Non-pigmented ciliary epithelial cell (primary cell): ENCODE measurements at places on chromosomes 1 and 21.

GRCh38 chr21:45130324-45130774 lies 56.0 kb downstream of the ADARB1 start:
- peak; percentile 40 for DNase-seq

DNA sequence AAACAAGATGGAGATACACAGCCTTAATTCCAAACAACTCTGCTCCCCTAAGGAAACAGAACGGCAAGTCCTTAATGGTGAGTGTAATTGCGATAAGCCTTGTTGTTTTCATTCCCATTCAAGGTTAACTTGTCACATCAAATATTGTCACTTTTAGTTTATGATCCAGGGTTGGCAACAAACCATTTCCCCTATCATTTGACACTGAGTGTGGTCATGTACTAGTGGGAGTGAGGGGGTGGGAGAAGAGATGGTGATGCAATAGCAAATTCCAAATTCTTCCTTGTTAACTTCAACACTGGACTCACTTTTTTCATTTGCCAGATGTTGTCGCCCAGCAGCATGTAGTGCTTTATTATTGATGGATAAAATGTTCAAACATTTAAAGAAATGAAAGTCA lies 140.4 kb downstream of the ZNF326 start:
- DNase-seq, result no peak

DNA sequence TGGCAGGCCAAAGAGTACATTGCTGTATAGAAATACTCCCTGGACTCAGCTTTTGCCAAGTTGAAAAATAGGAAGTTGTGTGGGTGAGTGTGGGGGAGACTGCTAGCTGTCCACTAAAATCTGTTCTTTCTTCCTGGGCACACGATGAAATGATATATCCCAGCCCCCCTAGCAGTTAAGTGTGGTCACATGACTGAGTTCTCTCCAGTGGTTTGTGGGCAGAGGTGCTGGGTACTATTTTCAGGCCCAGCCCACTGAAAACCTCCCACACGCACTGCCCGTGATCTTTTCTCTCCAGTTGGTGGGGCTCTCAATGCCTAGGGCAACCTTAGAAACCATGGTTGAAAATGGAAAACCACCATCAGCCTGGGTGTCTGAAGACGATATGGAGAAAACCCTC lies 119.7 kb upstream of the LMO4 start:
- DNase-seq, result no peak

GRCh38 chr1:192901500-192901899 lies 92.7 kb downstream of the RGS2 start:
- no peak for DNase-seq

DNA sequence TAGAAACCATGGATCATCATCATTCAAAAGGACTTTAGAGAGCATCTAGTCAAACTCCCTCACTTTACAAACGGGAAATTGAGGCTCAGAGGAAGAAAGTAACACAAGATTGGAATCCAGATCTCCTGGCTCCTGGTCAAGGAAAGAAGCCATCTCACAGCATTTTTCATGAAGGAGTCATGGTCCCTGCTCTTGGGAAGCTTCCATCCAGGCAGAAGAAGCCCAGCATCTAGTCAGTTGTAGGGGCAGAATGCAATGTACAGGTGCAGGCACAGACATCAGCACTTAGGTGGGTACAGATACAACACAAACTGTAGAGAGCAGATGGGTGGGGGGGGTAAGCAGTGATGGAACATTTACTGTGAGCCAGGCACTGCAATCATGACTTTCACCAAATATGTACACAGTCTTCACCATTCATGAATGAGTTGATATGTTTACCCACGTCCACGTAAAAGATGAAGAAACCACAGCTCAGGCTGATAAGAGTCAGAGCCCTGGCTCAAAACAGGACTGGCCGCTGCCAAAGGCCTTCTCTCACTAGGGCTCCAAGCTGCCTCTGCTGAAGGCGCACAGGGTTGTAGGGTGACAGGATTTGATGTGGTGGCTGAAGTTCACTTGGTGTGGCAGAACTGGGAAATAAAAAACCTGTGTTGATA lies 44.0 kb downstream of the OPTC start:
- DNase-seq, result no peak

- DNase-seq, result no peak
These were observed 30.7 kb downstream of the TNFRSF1B start for GRCh38 chr1:12197483-12197880.

DNA sequence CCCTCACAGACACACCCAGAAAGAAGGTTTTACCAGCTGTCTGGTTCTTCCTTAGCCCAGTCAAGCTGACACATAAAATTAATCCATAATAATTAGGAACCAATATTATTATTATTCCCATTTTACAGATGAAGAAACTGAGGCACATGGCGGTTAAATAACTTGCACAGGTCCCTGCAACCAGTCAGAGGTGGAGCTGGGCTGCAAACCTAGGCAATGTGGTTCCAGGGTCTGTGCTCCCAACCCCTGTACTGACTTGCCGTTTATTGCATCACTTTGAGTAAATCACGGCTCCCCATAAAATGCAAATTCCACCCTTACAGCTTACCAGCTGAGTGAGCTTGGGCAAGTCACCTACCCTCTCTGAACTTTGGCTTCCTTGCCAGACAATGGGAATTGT lies 179.2 kb upstream of the POU3F1 start:
- DNase-seq, result no peak

- DNase-seq, result no peak
These were observed 61.1 kb downstream of the PLXNA2 start for GRCh38 chr1:208182880-208183645.
